ENCODE measurements at places on chromosomes 7 and 10.
A peak's percentile ranks its signal among the peaks of the same experiment; 100 is the strongest.

GRCh38 chr10:7085913-7086589 lies 324.8 kb downstream of the SFMBT2 start:
- no peak for DNase-seq

DNA sequence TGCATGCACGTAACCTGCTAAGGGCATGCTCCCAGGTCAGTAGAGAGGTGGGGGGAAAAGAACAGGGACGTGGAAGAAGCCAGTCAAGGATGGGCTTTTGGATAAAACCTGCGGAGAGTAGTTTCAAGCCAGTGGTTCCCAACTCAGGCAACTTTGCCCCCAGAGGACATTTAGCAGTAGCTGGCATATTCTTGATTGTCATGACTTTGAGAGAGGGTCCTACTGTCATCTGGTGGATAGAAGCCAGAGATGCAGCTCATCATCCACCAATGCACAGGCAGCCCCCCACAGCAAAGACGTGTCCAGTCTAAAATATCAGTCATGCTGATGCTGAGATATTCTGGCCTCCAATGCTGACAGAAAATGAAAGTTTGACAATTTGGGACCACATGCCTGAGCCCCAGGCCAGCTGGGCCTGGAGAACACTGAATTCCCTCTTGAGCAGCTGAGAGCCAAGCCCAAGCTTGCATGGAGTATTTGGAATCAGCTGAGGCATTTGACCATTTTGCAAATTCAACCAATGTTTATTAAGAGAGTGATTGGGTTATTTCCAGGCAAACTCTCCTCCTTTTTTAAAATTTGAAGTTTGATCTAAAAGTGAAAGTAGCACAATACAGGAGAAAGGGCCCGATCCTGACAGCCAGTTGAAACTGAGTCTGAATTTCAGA lies 110.0 kb upstream of the C7orf33 start:
- DNase-seq: no peak

DNA sequence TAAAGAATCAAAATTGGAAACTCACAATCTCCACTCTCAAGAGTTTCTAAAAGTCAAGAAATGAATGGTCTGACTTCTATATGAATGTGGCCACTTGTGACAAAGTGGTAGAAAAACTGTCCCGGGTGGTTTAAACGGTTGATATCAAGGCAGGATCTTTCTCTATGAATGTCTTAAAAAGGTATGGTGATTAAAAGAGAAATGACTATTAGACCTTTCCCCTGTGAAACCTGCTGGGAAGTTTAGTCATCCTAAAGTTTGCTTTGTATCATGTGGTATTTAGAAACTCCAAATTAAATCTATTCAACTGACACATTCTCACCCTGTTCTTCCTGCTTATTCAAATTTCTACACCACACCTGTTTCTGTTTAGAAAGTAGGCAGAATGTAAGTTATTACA lies 492.5 kb downstream of the XPNPEP1 start:
- no peak for DNase-seq

- DNase-seq: no peak
These were observed 36.8 kb downstream of the AFAP1L2 start for GRCh38 chr10:114367351-114368056.

DNA sequence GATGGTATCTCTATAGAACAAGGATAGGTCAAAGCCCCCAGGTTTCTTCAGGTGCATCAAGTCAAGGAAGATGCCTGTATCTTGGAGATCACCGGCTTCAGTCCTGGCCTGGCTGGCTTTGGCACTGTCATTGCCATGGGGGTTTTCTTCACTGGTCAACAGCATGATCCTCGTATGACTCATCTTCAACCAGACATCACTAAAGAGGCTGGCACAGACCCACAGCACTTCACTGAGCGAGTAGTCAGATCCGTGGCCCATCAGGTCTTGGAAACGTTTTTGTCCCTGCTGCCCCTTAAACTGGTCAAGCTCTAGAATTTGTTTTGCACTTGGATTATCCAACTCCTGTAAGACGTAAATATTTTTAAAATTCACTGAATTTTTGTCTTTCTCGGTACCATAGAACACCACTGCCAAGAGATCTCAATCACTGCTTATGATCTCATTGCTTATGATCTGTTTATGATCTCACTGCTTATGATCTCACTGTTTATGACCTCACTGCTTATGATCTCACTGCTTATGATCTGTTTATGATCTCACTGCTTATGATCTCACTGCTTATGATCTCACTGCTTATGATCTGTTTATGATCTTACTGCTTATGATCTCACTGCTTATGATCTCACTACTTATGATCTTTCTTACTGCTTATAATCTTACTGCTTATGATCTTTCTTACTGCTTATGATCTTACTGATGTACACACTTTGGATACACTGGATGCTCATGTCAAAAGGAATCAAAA lies 135.2 kb downstream of the CYP26A1 start:
- DNase-seq: no peak

DNA sequence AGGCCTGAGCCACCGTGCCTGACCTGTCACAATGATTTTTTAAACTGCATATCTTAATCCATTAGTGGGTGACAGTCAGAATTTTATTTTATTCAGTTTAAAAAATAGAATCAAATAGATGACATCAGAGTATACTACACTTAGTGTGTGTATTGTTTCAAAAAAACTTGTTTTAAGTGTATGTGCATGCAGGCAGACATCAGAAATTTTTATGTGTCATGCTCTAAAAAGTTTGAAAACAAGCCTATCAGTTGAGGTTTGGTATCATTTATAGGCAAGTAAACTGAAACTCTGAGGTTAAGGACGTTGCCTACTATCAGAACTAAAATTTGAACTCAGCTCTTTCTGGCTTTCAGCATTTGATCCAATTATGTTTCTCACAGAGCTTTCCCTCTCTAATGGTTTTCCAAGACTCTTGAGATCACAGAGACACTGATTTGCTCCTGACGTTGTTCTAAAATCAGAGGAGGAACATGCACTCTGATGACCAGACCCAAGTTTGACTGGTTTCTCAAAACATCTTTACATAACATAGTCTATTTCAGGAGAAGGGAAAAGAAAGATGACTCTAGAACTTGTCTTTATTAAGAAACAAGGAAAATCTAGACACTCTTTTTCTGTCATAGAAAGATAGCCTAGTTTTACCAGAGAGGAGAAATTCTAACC lies 188.6 kb downstream of the AUTS2 start:
- DNase-seq: no peak

DNA sequence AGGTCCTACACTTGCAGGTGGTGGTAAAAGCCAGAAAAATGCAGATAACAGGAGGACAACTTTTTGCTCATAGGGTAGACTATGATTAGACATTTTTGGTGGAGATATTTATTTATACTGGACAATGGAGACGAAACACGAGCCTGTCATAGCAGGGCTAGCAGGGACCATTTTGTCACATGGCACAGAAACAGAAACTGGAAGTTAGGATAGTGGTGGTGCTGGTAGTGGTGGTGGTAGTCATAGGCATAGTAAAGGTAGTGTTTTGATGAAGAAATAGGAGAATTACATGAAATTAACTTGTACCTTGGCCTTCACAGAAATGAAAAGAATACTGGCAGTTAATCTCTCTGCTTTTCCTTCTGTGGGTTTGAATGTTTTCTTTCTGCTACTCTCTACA lies 8.8 kb upstream of the MGAM start:
- no peak for DNase-seq

DNA sequence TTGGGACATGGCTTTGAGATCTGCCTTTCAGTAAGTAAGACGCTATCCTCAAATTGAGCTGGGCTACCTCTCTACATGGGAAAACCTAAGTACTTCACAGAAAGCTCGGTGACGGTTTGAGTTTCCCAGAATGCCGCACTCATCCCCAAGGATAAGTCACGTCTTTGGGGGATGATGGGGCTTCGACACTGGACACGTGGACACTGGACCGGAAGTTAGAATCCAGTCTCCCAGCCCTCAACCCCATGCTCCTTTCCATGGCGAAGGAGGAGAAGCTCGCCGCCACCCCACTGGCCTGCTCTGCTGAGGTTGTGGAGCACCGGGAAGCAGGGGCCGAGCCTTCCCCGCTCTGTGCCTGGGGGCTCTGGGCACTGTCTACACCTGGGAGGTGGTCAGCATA lies 27.5 kb downstream of the PTPRE start:
- DNase-seq: no peak

GRCh38 chr7:142642316-142642715 lies 107.0 kb upstream of the PRSS1 start:
- DNase-seq: no peak

- no peak for DNase-seq
These were observed 103.7 kb upstream of the INSYN2A start for GRCh38 chr10:127299956-127300689.

DNA sequence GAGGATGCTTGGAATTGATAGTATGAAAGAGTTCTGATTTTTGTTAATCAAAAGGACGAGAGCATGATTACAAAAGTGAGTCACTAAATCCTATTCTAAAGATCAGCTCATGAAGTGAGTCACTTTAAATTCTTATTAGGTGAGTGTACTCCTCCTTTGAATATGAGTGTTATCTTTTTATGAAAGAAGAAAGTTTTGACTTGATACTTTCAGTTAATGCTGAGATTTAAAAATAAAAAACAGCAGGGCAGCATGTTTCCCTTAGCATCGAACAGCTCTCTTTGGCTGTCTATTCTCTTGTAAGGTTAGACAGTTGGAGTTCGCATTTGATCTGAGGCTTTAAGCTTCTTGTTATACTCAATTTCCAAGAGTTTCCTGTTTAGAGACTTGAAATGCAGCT lies 222.0 kb downstream of the TWIST1 start:
- DNase-seq: no peak

GRCh38 chr7:100490483-100491191 lies 6.9 kb downstream of the NYAP1 start:
- no peak for DNase-seq

- DNase-seq: peak; percentile 9
These were observed 69.8 kb downstream of the MET start for GRCh38 chr7:116741625-116742316.

- DNase-seq: peak; percentile 84
These were observed 534.3 kb downstream of the PARD3 start for GRCh38 chr10:34280599-34281374.

All from HFF-Myc (cell line).